ENCODE measurements at places on chromosomes 4 and X.

DNA sequence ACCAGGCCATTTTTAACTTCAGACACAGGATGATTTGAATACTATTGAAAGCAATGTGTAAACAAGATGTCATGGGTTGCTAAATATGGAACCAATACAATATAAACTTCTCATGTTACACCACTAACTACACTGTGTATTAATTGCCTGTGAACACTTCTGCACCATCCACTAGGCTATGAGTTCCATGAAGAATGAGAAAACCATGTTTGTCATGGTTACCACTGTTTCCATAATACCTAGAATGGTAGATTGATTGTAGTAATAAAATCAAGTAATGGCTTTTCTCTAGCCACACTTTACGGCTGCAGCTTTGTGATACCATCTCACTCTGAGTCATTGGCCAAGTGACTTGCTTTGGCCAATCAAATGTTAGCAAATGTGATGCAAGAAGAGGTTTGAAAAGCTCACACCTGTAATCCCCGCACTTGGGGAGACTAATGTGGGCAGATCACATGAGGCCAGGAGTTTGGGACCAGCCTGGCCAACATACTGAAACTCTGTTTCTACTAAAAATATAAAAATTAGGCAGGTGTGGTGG lies 19.9 kb upstream of the CYBB start:
- no peak for DNase-seq

- DNase-seq: no peak
Measured at GRCh38 chrX:74344280-74344622, 40.3 kb downstream of the ZCCHC13 start.

- no peak for DNase-seq
Measured at GRCh38 chr4:147707892-147708672, 23.8 kb upstream of the ARHGAP10 start.

- no peak for DNase-seq
Measured at GRCh38 chr4:181827246-181827645, 416.0 kb upstream of the TENM3 start.

- no peak for DNase-seq
Measured at GRCh38 chrX:68665502-68665901, 18.0 kb downstream of the STARD8 start.

DNA sequence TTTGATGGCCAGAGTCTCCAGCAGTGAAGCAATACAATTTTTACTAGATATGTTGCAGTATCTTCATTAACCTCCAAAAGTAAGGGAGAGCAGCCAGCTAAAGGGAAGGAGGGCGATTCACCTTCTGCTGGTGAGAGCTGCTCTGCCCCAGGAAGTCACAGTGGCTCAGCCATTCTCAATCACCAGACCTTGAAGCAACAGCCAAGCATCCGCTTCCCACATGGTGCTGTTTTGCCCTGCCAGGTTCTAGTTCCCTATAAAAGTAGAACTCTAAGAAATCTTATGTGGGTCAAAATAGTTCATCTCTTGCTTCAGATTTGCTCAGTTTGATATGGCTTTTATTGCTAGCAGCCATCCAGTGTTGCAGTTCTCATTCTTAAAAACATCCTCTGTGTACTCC lies 166.8 kb downstream of the STIM2 start:
- no peak for DNase-seq

DNA sequence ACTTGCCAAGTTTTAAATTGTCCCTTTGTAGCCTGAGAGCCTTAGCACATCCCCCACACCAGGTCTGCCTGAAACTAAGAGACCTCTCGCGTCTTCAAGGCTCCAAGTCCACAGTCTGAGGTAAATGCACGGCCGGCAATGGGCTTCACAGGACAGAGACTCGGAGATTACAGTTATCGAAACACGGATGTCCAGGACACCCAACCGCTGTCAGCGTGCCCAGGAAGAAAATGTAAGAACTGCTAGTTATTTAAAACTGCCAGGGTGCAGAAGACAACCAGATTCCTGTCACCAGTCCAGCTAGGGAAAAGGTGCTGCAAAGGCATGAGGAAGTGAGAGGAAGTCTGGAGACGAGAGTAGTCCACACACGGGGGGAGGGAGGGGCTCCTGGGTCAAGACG lies 28.9 kb downstream of the ZNF827 start:
- no peak for DNase-seq

DNA sequence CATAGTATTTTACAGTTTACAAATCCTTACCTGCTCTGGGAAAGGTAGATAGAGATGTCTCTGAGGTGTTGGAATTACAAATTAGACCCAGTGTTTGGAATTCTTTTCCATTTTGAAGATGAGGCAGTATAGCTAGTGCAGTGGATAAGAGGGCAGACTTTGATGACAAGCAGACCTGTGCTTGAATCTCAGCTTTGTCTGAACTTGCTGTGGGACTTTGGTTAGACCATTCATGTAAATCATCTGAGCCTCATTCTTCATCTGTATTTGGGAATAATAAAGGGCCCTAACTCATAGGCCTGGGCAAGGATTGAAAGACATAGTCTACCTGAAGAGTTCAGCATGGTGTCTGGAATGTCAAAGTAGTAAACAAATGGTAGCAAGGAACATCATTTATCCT lies 77.2 kb upstream of the BOD1L1 start:
- DNase-seq: no peak

DNA sequence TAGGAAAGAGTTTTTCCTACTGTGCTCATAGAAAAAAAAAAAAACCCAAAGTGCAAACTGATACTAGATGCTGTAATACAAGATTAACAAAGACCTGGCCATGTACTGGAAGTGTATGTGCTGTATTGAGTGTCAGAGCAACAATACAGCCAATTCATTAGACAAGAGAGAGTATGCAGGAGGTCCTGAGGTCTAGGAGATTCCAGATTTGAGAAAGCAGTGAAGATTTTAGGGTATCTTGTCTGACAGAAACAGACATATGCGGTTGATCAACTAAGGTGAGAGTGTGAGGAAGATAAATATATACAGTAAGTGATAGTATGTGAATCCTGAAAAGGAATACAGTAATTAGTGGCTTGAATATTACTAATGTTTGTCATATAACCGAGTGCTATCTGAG lies 3.0 kb downstream of the GPR174 start:
- DNase-seq: no peak

GRCh38 chrX:122418758-122419157 lies 765.3 kb upstream of the GRIA3 start:
- no peak for DNase-seq

DNA sequence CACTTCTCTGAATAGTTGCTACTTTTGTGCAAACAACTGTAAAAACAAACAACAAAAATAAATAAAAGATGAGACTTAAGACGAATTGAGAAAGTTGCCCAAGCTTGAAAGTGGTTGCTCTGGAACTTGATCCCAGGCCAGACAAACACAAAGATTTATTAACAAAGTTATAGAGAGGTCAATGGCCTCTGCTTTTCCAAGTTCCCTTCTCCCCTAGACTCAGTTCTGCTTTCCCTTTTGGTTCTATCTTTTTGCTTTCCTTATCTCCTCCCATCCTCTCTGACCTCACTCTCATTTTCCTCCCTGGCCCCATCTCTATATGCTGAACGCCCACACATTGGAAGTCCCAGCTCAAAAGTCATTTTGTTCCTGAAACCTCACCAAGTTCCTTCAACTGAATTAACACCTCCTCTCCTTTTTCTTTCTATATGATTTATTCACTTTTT lies 82.7 kb downstream of the MXRA5 start:
- DNase-seq: no peak

All from 8988T (cell line).